ENCODE measurements at places on chromosomes 4 and X.
A peak's percentile ranks its signal among the peaks of the same experiment; 100 is the strongest.

- DNase-seq = no peak
Measured at GRCh38 chr4:150525321-150525868, 56.6 kb upstream of the MAB21L2 start.

DNA sequence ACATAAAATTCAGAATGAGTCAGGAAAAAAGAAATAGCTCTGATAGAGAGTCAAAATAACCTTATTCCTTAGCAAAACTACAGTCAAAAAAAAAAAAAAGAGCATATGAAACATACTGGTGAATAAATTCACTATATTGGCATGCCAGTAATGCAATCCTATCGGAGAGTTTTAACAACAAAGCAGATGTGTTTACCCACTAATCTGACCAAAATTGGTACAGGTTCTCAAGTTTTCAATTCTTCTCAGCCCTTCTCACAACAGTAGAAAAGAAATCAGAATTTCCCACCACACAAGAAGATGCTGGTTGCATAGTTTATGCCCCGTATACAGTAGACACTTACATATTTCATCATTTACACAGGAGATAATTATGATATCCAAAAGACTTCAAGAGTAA lies 59.4 kb downstream of the LCORL start:
- peak; percentile 3 for DNase-seq

GRCh38 chrX:9131066-9131465 lies 97.1 kb upstream of the FAM9B start:
- DNase-seq = peak; percentile 25

- no peak for DNase-seq
Measured at GRCh38 chrX:103781706-103782105, 5.1 kb downstream of the PLP1 start.

DNA sequence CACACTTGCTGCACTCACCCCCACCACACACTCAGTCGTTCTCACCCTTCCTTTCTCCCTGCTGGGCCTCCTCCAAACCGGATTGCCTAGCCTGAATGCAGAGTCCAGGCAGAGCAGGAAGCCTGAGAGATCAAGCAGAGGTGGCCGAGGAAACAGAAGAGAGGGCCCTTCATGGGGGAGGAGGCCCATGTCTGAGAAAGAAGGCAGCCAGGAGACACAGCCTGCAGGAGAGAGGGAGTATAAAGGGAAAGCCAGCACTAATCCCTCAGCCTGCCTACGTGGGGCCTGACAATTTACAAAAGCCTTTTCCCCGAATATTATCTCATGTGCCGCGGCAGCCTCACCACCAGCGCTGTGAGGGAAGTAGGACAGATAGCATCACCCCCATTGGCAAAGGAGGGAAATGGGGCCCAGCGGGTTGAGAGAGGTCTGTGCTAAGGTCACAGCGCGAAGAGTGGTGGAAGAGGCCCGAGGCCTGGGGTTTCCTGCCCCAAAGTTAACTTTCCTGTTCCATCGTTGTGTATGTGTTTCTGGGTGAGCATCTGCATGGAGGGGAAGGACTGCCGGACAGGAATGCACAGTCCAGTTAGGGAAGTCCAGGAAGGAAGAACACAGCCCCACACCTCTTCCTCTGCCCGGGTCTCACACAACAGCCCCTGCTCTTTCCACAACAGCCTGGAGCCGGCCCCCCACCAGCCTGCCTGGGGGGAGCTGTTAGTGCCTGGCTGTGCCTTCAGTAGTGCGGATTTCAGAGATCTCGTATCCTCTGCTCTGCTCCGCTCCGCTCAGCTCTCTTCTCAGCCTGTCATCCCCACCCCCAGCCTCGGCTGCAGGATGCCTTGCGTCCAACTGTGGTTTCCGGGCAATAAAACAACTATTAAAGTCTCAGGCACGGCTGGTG lies 50.9 kb upstream of the BCOR start:
- no peak for DNase-seq

DNA sequence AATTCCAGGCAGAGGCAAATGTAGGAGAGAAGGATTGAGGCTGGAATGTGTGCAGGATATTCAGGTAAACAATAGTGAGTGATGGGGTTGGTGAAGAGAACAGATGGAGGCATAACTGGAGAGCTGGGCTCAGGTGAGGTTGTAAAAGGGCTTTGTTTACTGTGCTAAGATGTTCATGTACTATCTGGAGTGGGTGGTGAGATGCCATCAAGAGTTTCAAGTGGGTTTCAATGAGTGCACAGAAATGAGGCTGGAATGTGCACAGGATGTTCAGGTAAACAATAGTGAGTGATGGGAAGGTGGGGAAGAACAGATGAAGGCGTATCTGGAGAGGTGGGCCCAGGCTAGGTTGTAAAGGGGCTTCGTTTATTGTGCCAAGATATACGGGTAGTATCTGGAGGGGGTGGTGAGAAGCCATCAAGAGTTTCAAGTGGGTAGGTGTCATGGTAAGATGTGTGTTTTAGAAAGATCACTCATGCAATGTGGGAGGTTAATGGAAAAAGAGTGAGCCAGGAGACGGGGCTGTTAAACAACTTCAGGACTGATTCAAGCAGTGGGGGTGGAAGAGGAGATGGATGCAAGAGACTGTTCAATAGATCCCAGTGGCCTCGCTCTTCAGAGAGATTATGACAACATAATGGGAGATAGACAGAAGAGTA lies 25.4 kb upstream of the NMU start:
- no peak for DNase-seq

- DNase-seq = no peak
Measured at GRCh38 chrX:22053481-22053880, 21.4 kb downstream of the PHEX start.

GRCh38 chr4:6116696-6117285 lies 83.6 kb downstream of the JAKMIP1 start:
- no peak for DNase-seq

GRCh38 chr4:185573651-185574199 lies 38.4 kb upstream of the PDLIM3 start:
- DNase-seq = peak; percentile 81

DNA sequence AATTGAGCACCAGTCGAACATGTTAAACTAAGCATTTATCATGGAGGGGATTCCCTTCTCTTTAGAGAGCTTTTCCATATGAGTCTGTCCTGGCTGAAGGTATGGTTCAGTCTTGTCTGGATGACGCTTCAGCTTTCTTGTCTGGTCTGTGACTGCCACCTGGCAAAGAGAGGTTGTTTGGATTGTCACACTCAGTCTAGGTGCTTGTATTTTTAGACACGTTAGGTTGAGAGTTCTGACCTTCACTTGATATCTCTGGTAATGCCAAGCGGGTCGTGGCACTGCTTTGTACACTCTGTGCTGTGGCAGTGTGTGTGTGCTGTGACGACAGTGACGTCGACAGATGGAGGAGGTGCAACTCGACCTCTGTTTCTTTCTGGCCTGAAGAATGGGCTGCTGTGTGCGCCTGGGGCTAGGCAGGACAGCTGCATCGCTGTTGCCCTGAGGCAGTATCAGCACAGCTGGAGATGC lies 12.6 kb downstream of the NOCT start:
- DNase-seq = no peak

GRCh38 chrX:153460826-153461225 lies 9.6 kb downstream of the HAUS7 start:
- DNase-seq = no peak

DNA sequence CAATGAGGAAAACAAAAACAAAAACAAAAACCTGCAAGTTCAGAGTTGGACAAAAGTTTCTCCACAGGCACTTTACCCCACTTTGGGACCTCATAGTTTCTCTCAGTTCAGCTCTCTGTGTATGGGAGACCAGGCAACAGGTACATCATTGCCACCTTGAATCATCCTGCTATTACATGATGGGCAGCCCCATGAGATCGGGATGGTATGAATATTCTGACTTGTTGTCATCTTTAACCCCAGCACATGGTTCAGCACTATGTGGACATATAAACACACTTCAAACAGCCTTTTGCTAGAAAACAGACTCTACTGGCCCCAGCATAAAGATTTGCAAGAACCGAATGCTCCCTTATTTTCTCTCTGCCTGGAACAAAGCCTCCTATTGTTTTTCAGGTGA lies 176.9 kb upstream of the SCML1 start:
- no peak for DNase-seq

DNA sequence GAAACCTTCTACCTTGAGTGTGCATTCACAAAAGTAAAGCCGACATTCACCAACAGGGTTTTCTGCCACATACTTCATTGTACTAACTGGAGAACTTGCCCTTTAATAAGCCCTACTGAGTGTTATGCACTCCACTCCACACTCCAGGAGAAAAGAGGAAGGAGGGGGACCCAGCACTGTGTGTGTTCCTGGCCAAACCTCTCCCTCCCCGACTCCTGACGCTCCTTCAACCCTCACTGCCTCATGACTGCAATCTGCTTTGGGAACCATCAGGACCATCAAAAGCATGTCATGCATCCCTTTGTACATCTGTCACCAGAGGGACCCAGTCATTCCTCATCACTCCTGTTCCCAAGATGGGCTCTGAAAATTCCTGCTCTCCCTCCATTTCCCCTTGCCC lies 143.7 kb downstream of the RASL11B start:
- no peak for DNase-seq

DNA sequence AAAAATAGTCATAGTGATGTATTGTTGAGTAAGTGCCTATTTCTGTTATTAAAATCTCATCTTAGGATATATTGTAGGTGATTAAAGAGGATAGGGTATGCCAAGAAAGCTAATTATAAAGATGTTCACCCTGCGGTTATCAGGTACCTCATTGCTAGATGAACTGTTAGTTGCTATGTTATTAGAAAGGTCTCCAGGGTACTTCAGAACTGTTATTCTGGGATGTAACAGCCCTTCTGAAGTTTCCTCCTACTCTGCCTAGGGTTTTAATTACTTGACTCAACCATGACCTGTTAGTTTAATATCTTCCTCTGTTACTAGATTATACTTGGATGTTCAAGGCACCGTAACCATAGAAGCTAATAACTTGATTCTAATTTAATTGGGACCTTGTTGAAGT lies 15.4 kb downstream of the TMPRSS11E start:
- no peak for DNase-seq

GRCh38 chr4:100820249-100820648 lies 302.4 kb upstream of the EMCN start:
- DNase-seq = no peak

- no peak for DNase-seq
Measured at GRCh38 chr4:8874896-8875680, 3.4 kb upstream of the HMX1 start.

GRCh38 chrX:105645667-105646357 lies 176.5 kb upstream of the NRK start:
- no peak for DNase-seq

GRCh38 chr4:973431-974397 lies at the start of gene DGKQ:
Gene DGKQ (minus strand): TSS chr4:973569. CDS start chr4:973482, 87 bp downstream.
- peak; percentile 64 for DNase-seq

- no peak for DNase-seq
Measured at GRCh38 chr4:67785528-67785927, 31.3 kb upstream of the GNRHR start.

- DNase-seq = peak; percentile 25
Measured at GRCh38 chr4:16026160-16026761, 57.6 kb downstream of the PROM1 start.

DNA sequence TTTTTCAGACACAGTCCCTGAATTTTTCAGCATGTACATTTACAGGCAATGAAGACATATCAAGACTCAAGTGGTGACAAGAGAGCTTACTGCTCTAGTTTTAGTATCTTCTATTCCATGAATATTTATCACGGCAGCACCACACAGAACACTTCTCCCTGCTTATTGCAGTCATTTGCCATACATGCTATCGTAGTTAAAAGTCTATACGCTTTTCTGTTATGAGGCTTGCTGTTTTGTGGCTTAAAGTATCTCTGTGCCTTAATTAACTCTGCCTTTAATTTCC lies 65.4 kb upstream of the GK2 start:
- no peak for DNase-seq

GRCh38 chr4:77015390-77015789 lies 60.4 kb downstream of the CCNI start:
- DNase-seq = peak; percentile 81

DNA sequence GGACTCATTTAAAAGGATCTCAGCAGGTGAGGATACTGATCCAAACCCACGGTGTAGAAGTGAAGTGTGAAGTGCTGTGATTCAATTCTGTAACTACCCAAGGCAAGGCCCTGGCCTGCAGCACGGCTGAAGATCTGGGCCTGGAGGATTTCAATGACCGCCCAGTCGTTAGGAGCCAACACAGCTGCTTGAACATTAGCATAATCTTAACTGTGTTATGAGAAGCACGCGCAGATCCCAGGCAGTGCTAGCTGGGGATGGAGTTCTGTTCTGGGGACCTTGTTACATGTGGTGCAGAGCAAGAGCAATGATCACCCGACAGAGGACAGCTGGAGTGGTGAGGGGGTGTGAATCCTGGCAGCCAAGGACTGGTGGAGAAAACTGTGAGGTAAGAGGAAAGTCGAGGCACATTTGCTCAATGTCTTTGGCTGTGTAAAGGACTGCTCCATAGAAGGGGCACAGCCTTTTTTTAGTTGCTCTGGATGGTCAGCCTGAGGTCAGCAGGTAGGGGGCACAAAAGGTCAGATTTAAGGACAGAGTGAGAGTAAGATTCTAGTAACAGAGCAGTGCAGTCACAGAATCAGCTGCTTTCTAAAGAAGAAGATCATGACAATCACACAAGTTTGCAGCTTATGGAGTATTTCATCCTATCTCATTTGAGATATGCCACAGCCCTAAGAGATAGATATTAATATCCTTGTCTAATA lies 181.8 kb downstream of the DCLK2 start:
- no peak for DNase-seq

- no peak for DNase-seq
Measured at GRCh38 chr4:152778656-152779512, 646 bp downstream of the TIGD4 start.

- no peak for DNase-seq
Measured at GRCh38 chr4:2370597-2371320, 47.7 kb downstream of the ZFYVE28 start.

DNA sequence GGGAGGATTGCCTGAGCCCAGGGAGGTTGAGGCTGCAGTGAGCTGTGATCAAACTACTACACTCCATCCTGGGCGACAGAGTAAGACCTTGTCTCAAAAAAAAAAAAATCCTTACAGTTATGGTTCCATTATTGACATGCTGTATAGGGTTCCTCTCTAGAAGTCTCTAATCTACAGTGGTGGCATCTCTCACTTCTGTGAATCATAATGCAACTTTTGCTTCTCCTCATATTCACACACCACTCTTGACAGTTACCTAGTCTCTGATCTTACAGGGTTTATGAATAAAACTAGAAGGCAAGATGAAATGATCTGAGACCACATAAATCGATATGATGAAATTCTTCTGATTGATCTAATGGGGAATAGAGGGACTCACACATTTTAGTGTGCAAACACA lies 40.6 kb downstream of the DOCK11 start:
- no peak for DNase-seq

DNA sequence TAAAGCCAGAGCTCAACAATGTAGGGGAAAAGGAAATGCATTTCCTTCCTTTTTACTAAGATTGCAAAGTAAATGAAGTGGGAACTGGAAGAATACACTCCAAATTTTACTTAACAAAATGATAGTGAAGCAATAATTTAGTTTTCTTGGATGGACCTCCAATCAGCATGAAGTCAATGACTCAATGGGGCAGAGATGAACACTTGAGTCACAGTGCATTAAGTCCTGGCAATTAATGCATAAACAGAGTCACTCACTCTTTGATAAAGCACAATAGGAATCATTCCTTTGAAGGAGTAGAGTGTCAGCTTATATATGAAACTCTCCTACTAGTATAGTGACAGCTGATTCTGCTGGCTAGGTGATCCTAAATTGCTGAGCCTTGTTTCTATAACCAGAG lies 66.7 kb upstream of the FRAS1 start:
- no peak for DNase-seq

GRCh38 chrX:152656890-152657289 lies 19.2 kb downstream of the GABRQ start:
- no peak for DNase-seq

GRCh38 chrX:7620560-7620959 lies 222.4 kb upstream of the VCX start:
- DNase-seq = no peak

Measured in HFFc6 (cell line).